ENCODE measurements at places on chromosomes 11 and 22.

- DNase-seq, result peak; percentile 93
These were observed at the start of gene TRMT112 for GRCh38 chr11:64317325-64317960. TRMT112 (minus strand) TSS chr11:64317559; CDS start chr11:64317526, 33 bp downstream.

- DNase-seq, result no peak
These were observed 610.7 kb downstream of the NTM start for GRCh38 chr11:131980888-131981668.

DNA sequence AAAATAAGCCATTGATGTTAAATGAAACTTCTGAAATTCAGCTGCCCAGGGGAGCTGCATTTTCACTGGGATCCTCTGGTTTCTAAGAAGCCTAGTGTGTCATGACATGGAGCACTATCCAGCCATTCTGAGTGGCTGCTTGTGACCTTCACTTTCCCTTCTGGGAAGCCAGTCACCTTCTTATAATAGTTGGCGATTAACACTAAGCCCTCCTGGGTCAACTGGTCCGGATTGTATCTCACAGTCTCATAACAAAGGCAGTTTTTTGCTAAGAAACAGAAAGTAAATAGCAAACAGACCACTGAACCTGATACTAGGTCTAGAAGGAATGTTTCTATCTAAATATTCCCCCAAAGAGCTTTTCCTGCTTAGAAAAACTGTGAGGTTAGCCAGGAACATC, 7.9 kb downstream of the CSRP3 start:
- no peak for DNase-seq

- DNase-seq, result no peak
These were observed 728.2 kb downstream of the LUZP2 start for GRCh38 chr11:25225078-25225477.

Measured in stimulated activated CD4-positive, alpha-beta T cell treated with anti-CD3 and anti-CD28 coated beads, Interleukin-12 subunit alpha, Interleukin-12 subunit beta, amount 100 ng/mL, for 48 hours (primary cell).